Osteoblast (primary cell): ENCODE measurements at places on chromosomes 5 and 9.
A peak's percentile ranks its signal among the peaks of the same experiment; 100 is the strongest.

DNA sequence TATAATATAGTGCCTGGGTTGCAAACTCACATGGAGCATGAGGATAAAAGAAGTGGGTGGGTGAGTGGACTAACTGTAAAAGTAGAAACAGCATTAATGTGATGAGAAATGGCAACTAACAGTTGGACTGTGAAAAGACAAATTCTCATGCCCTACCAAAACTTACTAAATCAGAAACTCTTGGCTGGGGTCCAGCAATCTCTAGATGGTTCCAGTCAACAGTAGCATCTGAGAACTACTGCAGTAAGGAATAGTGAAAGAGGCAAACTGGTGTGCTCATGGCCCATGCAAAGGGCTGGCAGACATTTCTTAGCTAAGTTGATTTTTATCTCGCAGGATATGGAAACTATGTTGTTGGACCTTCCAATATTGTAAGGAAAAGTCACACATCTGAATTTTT, 150.3 kb downstream of the PIK3R1 start:
- DNase-seq = no peak

GRCh38 chr5:29930316-29930715, 1263.2 kb upstream of the CDH6 start:
- peak; percentile 50 for DNase-seq

GRCh38 chr5:172101547-172102217, 86.3 kb downstream of the STK10 start:
- DNase-seq = peak; percentile 47

- DNase-seq = no peak
Measured at GRCh38 chr9:136941231-136942111, 3.1 kb downstream of the FBXW5 start.

DNA sequence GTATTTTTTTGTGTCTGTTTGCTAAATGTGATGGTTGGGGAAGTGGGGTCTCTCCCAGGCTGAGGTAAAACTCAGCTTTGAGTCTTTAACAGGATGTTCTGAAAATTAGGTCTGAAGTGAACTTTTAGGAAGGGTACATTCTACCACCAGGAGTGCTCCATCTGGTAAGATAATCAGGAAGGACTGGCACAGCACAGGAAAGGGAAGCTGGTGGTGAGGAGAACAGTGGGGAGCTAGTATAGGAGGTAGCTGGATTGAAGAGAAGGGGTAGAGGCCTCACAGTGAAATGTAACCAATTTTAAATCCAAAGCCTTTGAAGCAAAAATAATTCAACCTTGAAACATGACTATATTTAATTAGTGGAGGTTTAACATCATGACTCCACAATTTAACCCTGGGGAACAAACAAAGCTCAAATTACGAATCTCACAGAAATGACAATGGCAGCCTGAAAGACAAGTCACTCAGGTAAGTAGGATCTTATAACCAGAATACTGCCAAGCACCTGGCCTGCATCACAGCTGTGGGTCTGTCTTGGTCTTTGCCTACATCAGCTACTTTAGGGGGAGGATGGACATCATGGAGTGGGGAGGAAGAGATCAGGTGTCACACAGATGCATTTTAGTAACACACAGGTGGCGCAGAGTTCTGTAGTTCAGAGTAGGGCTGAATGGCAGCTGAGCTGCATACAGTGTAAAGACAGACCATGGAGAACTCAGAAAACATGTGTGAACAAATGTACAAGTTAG, 445.3 kb downstream of the DMRT2 start:
- no peak for DNase-seq

GRCh38 chr9:2087500-2088313, 72.6 kb downstream of the SMARCA2 start:
- DNase-seq = peak; percentile 41

DNA sequence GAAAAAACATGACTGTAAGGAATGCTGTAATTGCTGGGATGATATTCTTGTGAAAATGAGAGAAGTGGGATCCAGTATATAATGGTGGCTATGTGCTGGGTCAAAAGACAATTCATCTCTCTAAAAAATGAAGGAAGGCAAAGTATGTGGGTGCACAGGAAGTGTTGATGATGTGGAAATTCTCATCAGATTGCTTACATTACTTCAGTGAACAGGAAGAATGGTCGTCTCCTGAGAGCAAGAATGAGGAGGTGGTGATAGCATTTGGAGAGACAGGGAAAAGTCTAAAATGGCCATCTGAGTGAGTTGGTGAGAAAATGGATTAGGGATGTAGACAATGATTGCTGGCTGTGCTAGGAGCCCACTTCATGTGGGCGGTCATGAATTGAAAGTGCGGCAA, 253.5 kb upstream of the NREP start:
- no peak for DNase-seq

GRCh38 chr5:126430631-126431030, 7.4 kb downstream of the GRAMD2B start:
- no peak for DNase-seq

DNA sequence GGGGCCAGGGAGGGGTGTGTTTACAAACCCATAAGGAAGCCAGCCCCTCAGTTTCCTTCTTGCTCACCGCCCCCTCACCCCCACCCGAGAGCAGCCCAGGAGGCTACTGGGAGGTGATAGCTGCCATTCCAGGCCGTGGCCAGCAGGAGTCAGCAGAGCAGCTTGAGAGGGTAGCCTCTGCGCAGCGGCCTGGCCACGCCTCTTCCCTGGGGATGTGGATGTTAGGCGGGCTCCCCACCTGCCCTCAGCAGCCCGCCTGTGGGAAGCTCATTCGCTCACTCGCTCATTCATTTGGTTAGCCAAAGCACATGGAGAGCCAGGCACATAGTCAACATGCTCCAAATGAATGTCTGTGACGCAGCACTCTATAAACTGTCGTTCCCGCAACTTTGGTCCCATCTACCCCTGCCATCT, 6.1 kb upstream of the DPM2 start:
- DNase-seq = peak; percentile 98

GRCh38 chr5:8538821-8539220, 669.9 kb downstream of the MTRR start:
- DNase-seq = no peak

DNA sequence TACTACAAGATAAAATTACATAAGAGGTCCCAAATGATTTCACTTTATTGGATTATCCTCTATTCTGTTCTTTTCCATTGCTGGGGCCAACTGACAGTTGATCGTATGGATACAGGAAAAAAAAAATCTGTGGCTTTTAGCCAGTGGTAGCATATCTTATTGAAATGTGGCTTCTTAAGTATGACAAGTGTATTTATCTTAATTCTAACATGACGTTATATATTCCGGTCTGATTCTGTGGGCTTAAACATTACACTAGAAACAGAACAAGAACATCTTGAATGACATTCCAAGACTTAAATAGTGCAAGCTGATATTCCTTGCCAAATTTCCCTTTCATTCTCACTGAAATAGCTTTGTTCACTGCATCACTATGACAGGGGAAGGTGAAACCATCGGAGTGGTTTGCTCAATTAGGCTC, 117.9 kb downstream of the INSYN2B start:
- DNase-seq = no peak

- no peak for DNase-seq
Measured at GRCh38 chr5:67896930-67897313, 318.6 kb upstream of the PIK3R1 start.

- DNase-seq = no peak
Measured at GRCh38 chr5:65059681-65060598, 291.2 kb downstream of the CWC27 start.

DNA sequence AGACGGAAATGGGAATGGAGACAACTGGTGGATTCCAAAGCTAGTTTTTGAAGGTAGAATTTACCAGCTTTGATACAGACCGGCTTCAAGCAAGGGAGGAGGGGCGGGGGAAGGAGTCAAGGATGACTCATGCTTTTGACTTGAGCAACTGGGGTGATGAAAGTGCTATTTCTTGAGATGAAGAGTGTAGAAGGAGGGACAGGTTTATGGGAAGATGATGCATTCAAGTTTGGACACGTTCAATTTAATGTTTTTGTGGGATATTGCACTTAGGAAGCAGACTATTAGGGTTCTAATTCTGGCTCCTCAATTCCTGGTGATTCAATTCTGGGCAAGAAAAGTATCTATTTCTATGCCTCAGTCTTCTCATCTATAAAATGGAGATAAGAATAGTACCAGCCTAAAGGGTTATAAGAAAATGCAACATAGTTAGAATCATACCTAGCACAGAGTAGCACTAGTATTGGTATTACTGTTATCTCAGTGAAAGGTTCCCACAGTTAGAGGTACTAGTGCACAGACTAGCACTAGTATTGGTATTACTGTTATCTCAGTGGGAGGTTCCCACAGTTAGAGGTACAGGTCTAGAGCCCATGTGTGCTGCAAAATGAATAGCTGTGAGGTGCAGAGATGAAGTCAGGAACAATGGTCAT, 4.6 kb downstream of the NIPAL4 start:
- DNase-seq = peak; percentile 86

GRCh38 chr5:76455531-76456133, 52.5 kb downstream of the IQGAP2 start:
- DNase-seq = no peak

GRCh38 chr5:173752653-173753052, 135.5 kb upstream of the CPEB4 start:
- DNase-seq = no peak

DNA sequence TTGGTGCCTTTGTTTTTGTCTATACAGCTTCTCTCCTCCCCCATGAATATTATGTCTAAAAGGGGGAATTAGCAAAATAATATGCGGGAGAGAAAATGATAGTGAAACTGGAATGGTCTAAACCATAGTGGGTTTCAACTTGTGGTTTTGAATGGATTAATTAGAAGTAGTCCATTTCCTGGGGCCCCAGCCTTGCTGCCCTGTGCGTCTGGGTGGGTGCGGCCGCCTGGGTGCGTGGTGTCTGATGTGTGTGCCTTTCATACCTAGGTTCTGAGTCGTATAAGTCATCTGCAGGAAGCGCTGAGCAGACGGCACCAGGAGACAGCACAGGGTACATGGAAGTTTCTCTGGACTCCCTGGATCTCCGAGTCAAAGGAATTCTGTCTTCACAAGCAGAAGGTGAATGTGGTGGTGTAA, 120.0 kb upstream of the CACNA1B start:
- peak; percentile 93 for DNase-seq

GRCh38 chr9:99785010-99785590, 36.6 kb upstream of the NR4A3 start:
- DNase-seq = no peak

- peak; percentile 70 for DNase-seq
Measured at GRCh38 chr9:5799314-5799713, 33.6 kb downstream of the ERMP1 start.

GRCh38 chr9:97176206-97176605, 131.3 kb upstream of the CCDC180 start:
- DNase-seq = no peak

DNA sequence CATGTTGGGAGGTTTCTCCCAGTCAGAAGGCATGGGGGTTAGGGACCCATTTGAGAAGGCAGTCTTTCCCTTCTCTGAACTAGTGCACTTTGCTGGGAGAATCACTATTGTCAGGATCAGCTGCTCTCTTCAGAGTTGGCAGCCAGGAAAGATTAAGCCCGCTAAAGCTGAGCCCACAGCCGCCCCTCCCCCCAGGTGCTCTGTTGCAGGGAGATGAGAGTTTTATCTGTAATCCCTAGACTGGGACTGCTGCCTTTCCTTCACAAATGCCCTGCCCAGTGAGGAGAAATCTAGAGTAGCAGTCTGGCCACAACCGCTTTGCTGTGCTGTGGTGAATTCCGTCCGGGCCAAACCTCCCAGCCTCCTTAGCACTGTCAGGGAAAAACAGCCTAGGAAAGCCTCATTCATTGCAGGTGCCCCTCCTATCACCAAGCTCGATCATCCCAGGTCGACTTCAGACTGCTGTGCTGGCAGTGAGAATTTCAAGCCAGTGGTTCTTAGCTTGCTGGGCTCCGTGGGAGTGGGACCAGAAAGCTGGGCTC, 69.8 kb downstream of the CNTLN start:
- no peak for DNase-seq

DNA sequence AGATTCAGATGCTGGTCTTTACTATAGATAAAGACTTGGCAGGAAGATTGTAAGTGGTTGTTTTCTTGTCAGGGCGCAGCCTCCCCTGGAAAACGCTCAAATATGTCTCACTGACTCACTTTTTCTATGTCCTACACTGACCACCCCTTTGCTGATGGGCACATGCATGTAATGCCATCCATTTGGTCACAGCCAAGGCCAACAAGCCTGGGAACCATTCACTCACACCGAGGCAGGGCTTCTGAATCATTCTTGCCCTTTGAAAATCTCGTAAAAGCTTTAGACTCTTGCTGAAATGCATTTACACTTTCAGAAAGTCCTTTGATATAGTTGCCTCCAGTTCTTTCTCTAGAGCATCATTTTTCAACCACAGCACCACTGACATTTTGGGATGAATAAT, 249.4 kb downstream of the ACTL7B start:
- peak; percentile 85 for DNase-seq

DNA sequence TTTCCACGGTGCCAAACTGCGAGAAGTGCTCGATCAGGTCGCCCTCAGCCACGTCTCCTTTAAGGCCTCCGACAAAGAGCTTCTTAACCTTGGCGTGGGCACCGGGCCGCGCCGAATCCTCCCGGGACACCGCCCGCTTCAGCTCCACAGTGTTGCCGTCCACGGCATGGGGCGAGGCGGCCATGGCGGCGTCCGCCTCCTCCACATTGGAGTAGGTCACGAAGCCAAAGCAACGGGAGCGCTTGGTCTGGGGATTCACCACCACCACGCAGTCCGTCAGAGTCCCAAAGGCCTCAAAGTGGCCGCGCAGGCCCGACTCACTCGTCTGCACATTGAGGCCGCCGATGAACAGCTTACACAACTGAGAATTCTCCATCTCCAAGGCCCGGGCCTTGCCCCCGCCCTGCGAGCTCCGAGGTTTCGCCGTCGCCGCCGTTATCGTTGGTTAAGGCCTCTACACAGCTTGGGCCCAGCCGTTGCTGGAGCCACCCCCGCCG, 424 bp downstream of the HNRNPA0 start:
- peak; percentile 83 for DNase-seq

GRCh38 chr9:137740312-137740711, 121.5 kb downstream of the EHMT1 start:
- no peak for DNase-seq

DNA sequence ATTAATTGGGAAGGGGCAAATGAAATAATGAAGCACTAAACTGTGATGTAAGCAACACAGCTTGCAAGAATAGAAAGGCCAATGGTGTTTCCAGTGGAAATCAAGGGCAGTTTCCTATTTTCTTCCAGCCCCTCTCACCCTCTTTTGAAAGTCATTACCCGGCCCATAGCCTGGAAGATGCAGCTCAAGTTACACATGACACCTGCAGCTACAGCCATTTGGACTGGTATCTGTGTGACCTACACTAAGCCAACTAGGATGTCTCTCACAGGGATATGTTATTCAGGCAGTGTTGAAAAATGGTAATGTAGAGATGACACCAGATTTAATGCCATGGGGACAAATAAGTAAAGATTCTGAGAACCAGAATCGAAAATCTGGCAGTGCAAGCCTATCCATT, 439.4 kb upstream of the ZNF462 start:
- DNase-seq = no peak
